ENCODE measurements at places on chromosomes 4 and X.

GRCh38 chr4:40409835-40410234, 74.7 kb downstream of the CHRNA9 start:
- no peak for DNase-seq

DNA sequence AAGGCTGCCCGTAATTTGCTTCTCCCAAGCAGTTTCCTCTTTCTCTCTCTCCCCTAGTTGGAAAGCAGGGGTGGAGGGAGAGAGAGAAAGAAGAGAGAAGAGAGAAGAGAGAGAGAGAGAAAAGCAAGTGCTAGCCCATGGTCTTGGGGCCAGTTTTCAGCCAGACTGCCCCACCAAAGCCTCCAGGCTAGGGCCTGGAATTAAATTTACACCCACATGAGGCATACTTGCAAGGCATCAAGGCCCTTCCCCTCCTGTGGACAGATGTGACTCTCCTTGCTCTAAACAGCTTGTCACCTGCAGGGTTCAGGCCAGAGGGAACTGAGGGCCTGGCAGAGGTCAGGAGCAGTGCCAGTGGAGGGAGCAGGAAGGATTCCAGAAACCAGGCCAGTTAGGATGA, 1.7 kb upstream of the CXCR3 start:
- DNase-seq: no peak

- no peak for DNase-seq
These were observed 115.2 kb upstream of the LNX1 start for GRCh38 chr4:53706422-53707032.

GRCh38 chr4:154642373-154643009, 30.0 kb upstream of the FGG start:
- no peak for DNase-seq

GRCh38 chrX:42770566-42770965, 7.4 kb downstream of the PPP1R2C start:
- no peak for DNase-seq

DNA sequence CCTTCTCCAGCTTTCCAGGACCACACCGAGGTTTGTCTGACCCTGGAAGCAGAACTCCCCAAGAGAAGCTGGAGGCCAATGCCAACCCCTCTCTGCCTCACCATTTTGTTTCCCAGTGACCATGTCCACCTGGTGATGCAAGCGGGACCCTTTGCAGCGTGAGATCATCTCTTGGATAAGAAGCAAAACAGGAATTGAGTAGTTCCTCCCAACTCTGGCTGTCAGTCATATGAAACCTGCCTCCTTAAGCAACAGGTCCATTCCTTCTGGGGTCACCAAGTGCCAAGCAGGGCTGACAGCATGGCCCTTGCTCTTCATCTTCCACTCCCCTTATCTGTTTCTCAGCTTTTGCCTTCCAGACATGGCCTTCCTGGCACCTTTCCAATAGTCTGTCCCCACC, 41.3 kb upstream of the MTM1 start:
- DNase-seq: no peak

DNA sequence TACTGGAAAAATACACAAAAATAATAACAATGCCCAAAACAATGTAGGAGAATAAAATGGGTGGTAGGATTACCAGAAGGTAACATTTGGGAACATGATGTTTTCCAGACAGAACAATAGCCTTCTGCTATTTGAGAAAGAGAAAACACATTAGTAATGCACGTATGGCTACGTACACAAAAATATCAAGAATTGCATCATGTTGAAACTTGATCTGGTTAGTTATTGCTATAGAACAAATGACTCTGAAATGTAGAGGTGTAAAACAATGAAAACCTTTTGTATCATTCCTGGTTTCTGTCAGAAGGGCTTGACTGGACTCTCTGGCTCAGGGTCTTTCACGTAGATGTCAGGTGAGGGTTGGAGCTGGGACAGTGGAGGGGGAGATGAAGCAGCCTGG, 1040.0 kb downstream of the FAT4 start:
- DNase-seq: no peak

GRCh38 chr4:142356118-142356759, 489.9 kb downstream of the INPP4B start:
- DNase-seq: no peak

DNA sequence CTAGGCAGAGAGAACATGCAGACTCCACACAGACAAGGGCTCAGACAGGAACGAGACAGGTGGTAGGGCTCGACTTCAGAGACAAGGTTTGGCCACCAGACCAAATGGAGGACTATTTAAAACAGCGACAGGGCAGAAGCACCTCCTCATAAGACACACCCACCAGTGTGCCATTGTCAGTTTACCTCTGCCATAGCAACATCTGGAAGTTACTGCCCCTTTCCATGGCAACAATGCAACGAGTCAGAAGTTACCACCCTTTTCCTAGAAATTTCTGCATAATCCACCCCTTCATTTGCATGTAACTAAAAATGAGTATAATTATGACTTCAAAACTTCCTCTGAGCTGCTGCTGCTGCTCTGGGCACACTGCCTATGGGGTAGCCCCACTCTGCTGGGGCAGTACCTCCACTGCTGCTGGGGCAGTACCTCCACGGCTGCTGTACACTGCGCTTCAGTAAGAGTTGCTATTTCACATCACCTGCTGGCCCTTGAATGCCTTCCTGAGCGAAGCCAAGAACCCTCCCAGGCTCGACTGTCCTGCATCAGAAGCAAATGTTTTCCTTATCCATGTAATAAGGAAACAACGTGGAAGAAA, 2222.3 kb upstream of the AGA start:
- no peak for DNase-seq

DNA sequence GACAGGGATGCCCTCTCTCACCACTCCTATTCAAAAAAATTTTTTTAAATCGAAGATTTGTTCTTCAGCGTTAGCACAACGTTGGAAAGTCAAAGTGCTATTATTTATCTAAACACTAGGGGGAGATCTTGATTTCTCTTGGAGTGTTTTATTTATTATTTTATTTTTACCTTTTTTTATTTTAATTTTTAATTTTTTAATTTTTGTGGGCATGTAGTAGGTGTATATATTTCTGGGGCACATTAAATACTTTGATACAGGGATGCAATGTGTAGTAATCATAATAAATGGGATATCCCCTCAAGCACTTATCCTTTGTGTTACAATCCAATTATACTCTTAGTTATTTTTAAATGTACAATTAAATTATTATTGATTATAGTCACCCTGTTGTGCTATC, 37.4 kb upstream of the SLC10A4 start:
- DNase-seq: no peak
